ENCODE measurements at places on chromosomes 6 and 20.
A peak's percentile ranks its signal among the peaks of the same experiment; 100 is the strongest.

- no peak for DNase-seq
Observed at GRCh38 chr20:1892119-1892385, 3.2 kb upstream of the SIRPA start.

- DNase-seq = no peak
Observed at GRCh38 chr6:106184629-106185028, 98.5 kb downstream of the PRDM1 start.

DNA sequence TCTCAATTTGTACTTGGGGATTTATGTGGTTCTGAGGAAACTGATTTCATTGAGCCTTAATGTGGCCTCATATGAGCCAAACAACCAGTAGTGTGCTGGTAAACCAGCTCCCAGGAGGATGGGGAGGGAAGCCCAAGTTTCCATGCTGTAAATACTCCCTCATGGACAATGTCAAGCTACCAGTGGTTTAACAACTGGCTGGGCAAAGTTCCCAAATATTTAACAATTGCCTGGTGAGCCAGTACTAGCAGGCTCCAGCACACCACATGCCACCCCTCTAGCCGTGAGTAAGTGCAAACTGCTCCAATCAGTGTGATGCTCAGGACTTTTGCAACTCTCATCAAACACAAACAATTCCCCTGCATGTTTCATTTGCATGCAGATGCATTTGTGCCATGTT is 19.2 kb upstream of the CDKN1A start:
- DNase-seq = no peak

DNA sequence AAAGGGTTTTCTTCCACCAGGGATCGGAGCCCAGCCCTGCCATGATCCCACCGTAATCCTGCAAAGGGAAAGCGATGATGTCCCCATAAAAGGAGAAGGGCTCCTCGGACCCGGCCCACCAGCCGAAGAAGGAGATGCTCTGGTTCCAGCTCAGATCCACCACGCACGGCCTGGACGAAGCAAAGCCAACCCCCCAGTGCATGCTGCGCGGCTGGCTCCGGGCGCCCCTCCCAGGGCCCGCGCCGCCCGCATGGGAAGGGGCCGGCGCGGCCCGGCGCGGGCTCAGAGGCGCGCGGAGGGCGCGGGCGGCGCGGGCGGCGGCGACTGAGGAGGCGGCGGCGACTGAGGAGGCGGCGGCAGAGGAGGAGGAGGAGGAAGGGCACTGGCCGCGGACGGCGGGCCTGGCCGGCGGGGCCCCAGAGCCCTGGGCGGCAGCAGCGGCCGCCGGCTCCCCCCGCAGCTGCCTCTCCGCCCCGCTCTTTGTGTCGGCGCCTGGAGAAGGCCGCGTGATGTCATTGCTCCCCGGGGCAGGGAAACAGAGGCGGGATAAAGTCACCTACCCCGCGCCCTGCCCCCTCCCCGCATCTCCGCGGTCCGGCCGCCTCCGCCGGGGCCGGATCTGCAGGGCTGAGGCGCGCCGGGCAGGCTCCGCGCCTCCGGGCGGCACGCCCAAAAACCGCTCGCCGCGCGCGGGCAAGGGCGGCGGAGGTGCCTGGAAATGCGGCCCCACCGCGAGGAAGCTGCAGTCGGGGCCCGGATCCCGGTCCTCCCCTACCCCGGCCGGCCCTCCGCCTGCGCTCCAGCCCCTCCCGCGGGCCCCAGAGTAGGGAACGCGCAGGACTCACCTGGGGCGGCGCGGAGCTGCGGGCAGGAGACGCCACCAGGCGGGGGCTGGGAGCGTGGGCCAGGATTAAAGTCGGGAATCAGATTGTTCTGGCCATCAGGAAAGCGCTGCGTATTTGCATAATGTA is at the start of gene FAXC:
FAXC (minus strand) TSS at position 504 of the 971 bp plus-strand sequence; CDS start at position 202, 302 bp downstream.
- peak; percentile 88 for DNase-seq

GRCh38 chr6:116528133-116528532 is 16.7 kb downstream of the CALHM5 start:
- no peak for DNase-seq

Data from SK-N-SH (cell line).